Suppressor macrophage treated with lipopolysaccharide for 1 hour (primary cell): ENCODE measurements at places on chromosomes 13 and 19.

DNA sequence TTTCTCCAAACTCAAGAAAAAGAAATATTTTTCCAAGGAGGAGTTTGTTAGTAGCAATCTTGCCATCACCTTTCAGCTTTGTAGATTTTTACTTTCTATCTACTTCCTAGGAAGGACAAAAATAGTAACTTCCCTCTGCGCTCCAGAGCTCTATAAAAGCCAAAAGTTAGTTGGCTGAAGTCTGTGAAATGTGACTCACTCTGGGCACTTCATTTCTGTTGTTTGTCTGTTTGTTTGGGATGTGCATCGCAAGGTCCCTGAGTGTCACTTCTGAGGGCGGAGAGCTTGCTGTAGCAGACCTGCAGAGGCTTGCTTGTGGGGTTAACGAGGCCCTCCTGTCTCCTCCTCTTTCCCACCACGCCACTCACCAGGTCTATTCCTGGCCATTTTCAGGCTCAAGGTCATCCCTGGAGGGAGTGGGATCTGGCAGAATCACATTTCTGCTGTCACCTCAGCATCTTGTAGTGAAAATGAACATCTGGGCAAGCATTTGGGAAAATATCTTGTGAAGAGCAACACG is 307.6 kb downstream of the GPC6 start:
- DNase-seq, result no peak

DNA sequence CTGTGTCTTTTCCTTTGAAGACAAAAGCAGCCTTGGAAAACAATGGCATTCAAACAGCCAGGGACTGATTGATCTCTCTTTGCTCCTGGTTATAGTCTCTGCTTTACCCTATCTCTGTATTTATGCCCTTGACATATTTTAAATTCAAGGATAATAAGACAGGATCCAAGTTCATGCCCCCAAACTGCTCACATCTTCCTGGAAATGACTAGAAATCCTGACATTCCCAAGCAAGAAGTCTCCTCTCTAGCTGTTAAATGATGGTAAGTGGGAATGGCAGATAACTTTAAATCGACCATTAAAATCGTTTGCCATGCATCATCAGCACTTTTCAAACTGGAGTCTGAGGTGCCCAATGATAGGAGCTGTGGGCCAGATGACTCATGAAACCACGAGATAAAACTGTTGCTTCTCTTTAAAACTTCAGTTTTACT is 435.6 kb downstream of the FOXO1 start:
- DNase-seq, result no peak

GRCh38 chr13:65834897-65835296 is 1395.2 kb downstream of the PCDH9 start:
- DNase-seq, result no peak

DNA sequence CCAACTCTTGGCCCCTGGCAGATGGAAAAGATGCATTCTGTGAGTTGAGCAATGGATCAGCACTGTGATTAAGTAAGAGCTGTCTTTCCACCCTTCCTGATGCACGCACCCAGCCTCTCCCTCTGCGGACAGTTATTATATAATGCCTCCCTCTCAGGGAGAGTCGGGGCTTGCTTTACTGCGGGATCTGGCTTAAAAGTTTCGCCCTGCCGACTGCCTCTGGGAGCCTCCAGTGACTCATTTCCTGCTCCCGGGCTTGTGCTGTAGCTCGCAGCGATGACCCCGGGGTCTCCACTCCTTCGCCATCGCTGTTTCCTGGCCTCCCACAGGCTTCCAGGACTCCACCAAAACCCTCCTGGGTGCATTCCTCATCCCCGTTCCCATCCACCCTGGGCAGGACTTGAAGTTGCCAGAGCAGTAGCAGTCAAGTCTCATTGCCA is 107.4 kb upstream of the SLC7A1 start:
- DNase-seq, result no peak

- peak; percentile 24 for DNase-seq
These were observed 4.6 kb downstream of the FBXL3 start for GRCh38 chr13:77022341-77022740.

GRCh38 chr13:49897713-49898112 is 38.4 kb downstream of the SPRYD7 start:
- no peak for DNase-seq

- no peak for DNase-seq
These were observed 22.5 kb downstream of the C19orf44 start for GRCh38 chr19:16518483-16519229.

DNA sequence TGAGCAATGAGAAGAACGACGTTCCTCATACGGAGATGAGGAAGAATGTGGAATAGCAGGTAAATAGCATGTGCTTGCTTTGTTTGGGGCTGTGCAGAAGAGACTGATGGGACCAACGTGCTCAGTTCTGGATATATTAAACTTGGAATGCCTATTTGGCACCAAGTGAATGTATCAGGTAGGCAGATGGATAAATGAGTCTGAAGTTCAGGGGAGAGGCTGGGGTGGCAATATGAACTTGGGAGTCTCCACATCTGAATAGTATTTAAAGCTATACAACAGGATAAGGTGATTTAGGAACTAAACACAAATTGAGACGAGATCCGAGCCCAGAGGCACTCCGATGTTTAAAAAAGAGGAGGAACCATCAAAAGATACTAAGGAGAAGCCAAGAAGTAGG is 12.7 kb upstream of the USPL1 start:
- no peak for DNase-seq

DNA sequence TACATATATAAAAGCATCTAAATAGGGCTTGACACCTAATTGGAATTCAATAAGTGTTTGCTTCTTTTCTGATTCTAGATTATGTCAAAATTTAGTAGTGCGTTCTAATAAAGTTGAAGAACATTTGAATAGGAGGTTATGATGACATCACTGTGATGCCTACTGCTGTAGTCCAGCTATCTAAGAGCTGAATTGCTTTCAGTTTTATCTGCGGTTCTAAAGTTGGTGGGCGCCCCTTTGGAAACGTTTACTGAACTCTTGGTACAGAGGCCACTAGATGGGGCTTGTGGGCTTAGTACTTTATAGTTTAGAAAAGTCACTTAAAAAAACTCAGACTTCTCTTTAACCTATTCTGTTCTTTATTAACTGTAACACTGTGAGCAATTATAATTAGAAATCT is 776.9 kb downstream of the GPC5 start:
- DNase-seq, result peak; percentile 32
